Large intestine (tissue), 12 donors: ENCODE measurements at places on chromosomes 1 and 21. TPM values are rescaled to one million over a fixed set of nuclear protein-coding genes. Genes with fewer than 3 reads are reported as not detected.

Gene CRNN
- not detected for polyA plus RNA-seq

Gene NFIA
- 9.6 TPM for polyA plus RNA-seq

Gene CDC20
- polyA plus RNA-seq, result 20.7 TPM

Gene ZNF593OS
- polyA plus RNA-seq, result 1.2 TPM

Gene IL22RA1
- polyA plus RNA-seq, result 100 TPM

Gene STXBP3
- polyA plus RNA-seq, result 55.5 TPM

Gene RGSL1
- polyA plus RNA-seq, result not detected

Gene KPRP
- not detected for polyA plus RNA-seq

Gene TMOD4
- polyA plus RNA-seq, result 0.64 TPM

Gene SLAMF6
- polyA plus RNA-seq, result 1.6 TPM

Gene C1orf210
- 46.2 TPM for polyA plus RNA-seq

Gene RAB4A
- 60.2 TPM for polyA plus RNA-seq

Gene OSCP1
- 6.5 TPM for polyA plus RNA-seq

Gene PPIAL4G
- polyA plus RNA-seq, result 0.04 TPM

Gene RUNX3
- polyA plus RNA-seq, result 4.8 TPM

Gene PFKL
- polyA plus RNA-seq, result 160 TPM

Gene S100A14
- 437 TPM for polyA plus RNA-seq

Gene TNFRSF9
- polyA plus RNA-seq, result 0.33 TPM

Gene IER5
- polyA plus RNA-seq, result 8.2 TPM

Gene BACE2
- 20.7 TPM for polyA plus RNA-seq

Gene LCE1A
- polyA plus RNA-seq, result not detected

Gene RIPPLY3
- polyA plus RNA-seq, result 0.24 TPM

Gene S100A12
- polyA plus RNA-seq, result 0.36 TPM

Gene CFHR5
- polyA plus RNA-seq, result not detected

Gene SLC5A9
- polyA plus RNA-seq, result 133 TPM

Gene CRP
- polyA plus RNA-seq, result not detected

Gene AMY1A
- polyA plus RNA-seq, result not detected

Gene UBE2U
- polyA plus RNA-seq, result 0.15 TPM

Gene EFNA1
- 96.1 TPM for polyA plus RNA-seq

Gene RGS16
- 2.3 TPM for polyA plus RNA-seq

Gene ALX3
- not detected for polyA plus RNA-seq

Gene LAMC1
- polyA plus RNA-seq, result 93.3 TPM

Gene OR2T12
- not detected for polyA plus RNA-seq

Gene CATSPERE
- polyA plus RNA-seq, result 1.2 TPM

Gene APH1A
- 172 TPM for polyA plus RNA-seq

Gene KRTAP19-3
- polyA plus RNA-seq, result not detected

Gene CGN
- 145 TPM for polyA plus RNA-seq

Gene C4BPA
- 0.04 TPM for polyA plus RNA-seq

Gene CNKSR1
- polyA plus RNA-seq, result 109 TPM

Gene CLEC20A
- 0.09 TPM for polyA plus RNA-seq

Gene COL18A1
- polyA plus RNA-seq, result 44.4 TPM

Gene STIL
- 4.7 TPM for polyA plus RNA-seq

Gene MYOC
- polyA plus RNA-seq, result 0.60 TPM

Gene GLMP
- polyA plus RNA-seq, result 170 TPM

Gene MIXL1
- polyA plus RNA-seq, result 0.28 TPM

Gene RAD54L
- polyA plus RNA-seq, result 6.6 TPM

Gene LRRC39
- polyA plus RNA-seq, result 2.0 TPM

Gene VANGL2
- polyA plus RNA-seq, result 18.8 TPM

Gene IGSF5
- 0.67 TPM for polyA plus RNA-seq

Gene FMOD
- polyA plus RNA-seq, result 104 TPM

Gene LRRN2
- polyA plus RNA-seq, result 5.9 TPM

Gene LCK
- polyA plus RNA-seq, result 4.2 TPM

Gene CD1B
- not detected for polyA plus RNA-seq

Gene ANKRD45
- polyA plus RNA-seq, result 0.34 TPM

Gene NCF2
- 3.7 TPM for polyA plus RNA-seq

Gene TMIGD3
- 1.4 TPM for polyA plus RNA-seq
